CD4-positive, alpha-beta T cell treated with Interleukin-12 subunit alpha and Interleukin-12 subunit beta, for 1 hour (primary cell): ENCODE measurements at places on chromosomes 7 and 10.
A peak's percentile ranks its signal among the peaks of the same experiment; 100 is the strongest.

GRCh38 chr7:122199171-122199570 lies 55.1 kb upstream of the AASS start:
- DNase-seq, result no peak

- no peak for DNase-seq
These were observed 7.8 kb upstream of the HERC4 start for GRCh38 chr10:68082872-68083271.

DNA sequence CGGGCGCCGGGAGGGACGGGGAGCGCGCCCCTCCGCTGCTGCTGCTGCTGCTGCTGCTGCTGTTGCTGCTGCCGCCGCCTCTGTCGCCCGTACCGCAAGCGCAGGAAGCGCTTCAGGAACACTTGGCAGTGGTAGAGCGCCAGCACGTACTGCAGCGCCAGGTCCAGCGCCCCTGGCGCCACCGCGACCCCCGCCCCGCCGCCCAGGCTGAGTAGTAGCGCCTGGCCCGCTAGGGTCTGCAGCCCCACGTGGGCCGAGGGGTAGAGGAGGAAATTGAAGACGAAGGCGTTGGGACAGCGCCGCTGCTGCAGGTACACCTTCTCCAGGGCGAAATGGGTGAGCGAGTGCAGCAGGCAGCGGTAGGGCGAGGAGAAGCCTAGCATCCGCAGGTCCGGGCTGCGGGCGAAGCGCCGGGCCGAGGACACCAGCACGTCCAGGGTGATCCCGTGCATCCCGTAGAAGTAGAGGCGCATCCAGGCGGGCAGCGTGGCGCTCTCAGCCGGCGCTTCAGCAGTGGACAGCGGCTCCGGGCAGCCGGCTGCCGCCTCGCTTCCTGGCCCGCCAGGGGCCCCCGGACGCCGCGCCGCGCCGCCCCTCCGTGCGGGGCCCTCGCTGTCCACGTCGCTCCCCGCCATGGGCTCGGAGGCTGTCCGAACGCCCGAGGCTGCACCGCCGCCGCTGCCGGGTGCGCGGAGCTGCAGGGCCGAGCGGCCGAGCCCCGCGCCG lies at the start of gene TMEM229A:
TSS of gene TMEM229A (minus strand) at position 699 of the 726 bp plus-strand sequence. CDS start at position 635, 64 bp downstream.
- DNase-seq, result no peak

DNA sequence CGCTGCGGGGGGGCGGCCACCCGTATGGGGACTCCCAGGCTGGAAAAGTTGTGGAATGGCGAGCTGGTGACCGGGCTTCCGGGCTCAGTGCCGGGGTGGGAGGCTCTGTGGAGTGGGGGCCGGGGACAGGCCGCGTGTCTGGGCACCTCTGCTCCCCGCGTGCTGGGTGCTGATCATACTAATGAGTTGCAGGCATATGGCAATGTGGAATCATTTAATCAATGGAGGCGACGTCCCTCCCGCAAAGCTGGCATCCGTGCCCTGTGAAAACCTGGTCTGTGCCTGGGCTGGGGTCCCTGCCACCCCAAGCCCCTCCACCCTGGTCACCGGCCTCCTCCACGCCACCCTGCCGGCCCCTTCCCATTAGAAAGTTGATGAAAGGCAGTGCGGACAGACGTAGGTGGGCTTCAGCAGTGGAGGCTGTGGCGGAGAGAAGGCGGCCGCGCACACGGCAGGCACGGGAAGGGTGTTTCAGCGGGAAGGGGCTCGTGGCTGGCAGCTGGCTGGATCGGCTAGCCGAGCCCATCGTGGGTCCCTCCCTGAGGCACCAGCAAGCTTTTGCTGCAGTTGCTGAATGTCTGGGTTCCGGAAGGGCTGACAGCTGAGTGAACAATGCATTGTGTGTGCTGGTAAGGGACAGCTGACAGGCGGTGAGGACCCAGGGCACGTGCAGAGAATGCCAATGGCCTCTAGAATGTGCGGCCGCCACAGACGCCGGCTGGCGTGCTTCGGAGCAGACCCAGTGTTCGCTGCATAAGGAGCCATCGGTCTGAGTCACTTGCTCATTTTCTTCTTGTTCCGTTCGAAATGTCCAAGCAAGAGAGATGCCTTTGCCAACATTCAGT lies 1.5 kb downstream of the ADGRA1 start:
- no peak for DNase-seq

DNA sequence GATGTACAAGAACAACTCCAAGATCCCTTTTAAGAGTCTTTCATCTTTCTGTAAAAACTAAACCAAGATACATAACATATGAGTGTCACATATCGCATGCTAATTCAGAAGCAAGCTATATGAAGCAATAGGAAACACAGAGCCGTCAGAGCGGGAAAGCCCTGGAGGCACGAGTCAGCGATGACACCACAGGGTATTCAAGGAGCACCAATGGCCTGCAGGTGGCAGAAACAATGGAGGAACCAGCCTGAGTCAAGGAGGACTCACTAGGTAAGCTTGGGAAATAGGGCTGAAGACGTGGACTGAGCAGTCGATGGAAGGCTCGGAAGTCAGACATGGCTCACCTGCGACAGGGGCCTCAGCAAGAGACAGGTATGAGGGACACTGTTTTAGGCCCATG lies 214.4 kb downstream of the FAM107B start:
- DNase-seq, result peak; percentile 76

- no peak for DNase-seq
These were observed 106.2 kb upstream of the KCTD7 start for GRCh38 chr7:66522518-66522917.

- peak; percentile 3 for DNase-seq
These were observed 20.8 kb upstream of the HYAL4 start for GRCh38 chr7:123823898-123824753.

- no peak for DNase-seq
These were observed 566.8 kb downstream of the SDK1 start for GRCh38 chr7:3867863-3868262.

- DNase-seq, result no peak
These were observed 980.9 kb downstream of the GATA3 start for GRCh38 chr10:9035355-9035754.

GRCh38 chr10:121323443-121323842 lies 274.8 kb downstream of the FGFR2 start:
- no peak for DNase-seq

- DNase-seq, result no peak
These were observed 1123.5 kb upstream of the LRRN3 start for GRCh38 chr7:109967406-109967805.

GRCh38 chr7:110017405-110017804 lies 1073.5 kb upstream of the LRRN3 start:
- DNase-seq, result no peak
